PC-9 (cell line): ENCODE measurements at places on chromosomes 13 and 19.

GRCh38 chr19:40889366-40889765 is 7.3 kb upstream of the CYP2A7 start:
- no peaks in the 10 kb centered on the region for H3K27me3 ChIP-seq
- H3K4me1 ChIP-seq = no peaks in the 10 kb centered on the region
- DNase-seq = no peak
- no peak overlapping the region for H3K4me3 ChIP-seq
- H3K27ac ChIP-seq = no peak overlapping the region

DNA sequence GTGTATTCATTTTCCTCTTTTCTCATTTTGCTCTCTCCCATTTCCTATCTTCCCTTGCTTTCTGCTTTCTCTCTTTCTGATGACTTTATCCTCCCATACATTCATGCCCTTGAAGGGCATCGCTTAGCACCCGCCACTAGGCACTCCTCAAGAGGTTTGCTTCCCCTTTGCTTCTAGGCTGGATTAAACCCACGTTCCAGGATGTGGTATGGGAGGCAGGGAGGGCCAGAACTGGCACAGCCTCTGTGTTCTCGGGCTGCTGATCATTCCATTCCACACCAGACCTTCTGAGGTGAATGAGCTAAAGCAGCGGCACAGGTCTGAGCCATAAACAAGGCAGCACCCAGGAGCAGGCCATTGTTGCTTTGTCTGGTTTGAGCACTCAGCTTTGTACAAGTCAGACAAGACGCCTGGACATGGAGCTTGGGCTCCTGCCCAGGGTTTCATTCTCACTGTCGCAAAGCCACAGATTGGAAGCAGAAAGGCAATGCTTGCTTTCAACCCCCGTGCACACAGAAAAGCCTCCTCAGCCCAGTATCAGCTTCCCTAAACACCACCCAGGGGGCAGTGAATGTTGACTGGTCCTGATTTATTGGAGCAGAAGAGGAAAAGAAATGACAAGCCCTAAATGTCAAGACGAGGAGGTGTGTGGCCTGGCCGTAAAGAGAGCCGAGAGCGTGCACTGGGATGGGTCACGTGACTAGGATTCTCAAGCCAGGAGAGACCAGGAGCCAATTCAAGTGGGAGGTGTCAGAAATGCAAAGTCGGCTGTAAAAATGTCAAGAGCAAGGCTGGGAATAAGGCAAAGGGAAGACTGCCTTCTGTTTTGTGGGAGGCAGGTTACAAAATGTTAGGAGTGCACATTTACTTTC is 218.0 kb upstream of the SERP2 start:
- no peaks in the 10 kb centered on the region for H3K27me3 ChIP-seq
- DNase-seq = no peak
- peaks cover 29% of the 10 kb centered on the region for H3K4me1 ChIP-seq
- H3K4me3 ChIP-seq = no peak overlapping the region

DNA sequence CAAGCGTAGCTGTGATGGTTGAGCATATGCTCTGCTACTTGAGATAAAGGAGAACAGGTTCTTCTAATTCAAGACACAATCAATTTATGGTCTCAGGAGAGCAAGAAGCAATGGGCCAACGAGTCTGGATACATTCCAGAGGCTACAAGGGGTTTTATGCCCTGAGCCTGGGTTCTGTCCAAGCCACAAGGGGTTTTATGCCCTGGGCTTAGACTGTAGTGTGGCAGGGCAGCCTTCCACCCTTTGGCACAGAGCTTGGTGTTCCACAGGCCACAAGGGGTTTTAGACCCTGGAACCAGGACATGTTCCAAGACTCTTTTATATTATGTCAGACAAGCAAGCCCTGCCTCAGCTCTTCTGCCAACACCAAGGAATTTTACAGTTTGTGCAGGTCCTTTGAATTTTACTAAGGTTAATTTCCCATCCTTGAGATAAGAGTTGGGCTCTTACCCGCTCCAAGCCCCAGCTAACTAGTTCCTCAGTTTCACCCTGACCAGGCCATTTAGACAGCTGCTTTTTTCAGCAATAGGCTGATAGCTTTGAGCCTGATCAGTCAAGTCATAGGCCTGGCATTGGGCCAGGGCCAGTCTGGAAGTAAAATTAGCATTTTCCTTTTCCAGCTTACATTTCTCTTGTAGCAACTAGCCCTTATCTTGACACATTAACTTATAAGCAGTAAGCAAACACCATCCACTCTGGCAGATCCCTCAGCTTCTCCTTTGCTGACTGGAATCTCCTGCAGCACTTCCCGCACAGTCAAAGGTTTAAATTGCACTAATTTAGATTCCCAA is 95.0 kb downstream of the ZNF737 start:
- no peak for DNase-seq
- no peak overlapping the region for H3K4me3 ChIP-seq
- H3K27ac ChIP-seq = no peak overlapping the region
- no peaks in the 10 kb centered on the region for H3K36me3 ChIP-seq
- no peaks in the 10 kb centered on the region for H3K4me1 ChIP-seq

DNA sequence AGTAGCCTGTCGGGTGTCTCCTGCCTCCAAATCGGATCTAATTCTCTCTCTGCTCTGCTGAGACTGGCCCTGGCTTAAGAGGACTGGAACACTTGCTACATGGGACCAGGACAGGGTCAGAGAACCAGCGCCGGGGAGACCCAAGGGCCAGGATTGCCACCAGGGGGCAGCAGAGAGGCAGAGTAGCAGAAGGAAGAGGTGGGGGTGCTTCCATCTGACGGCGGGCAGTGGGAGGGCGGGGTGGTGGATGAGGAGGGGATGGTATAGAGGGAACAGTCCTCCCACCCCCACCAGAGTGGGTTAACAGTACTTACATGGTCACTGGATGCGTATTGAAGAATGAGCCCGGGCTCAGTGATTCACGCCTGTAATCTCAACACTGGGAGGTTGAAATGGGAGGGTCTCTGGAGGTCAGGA is 11.9 kb downstream of the SELENOW start:
- H3K4me1 ChIP-seq = peaks cover 10% of the 10 kb centered on the region
- H3K36me3 ChIP-seq = no peaks in the 10 kb centered on the region
- H3K4me3 ChIP-seq = peak overlapping the region; percentile 42; the same call in 1 of the 2 replicates
- no peaks in the 10 kb centered on the region for H3K27me3 ChIP-seq
